GM23338 (cell line): ENCODE measurements at places on chromosomes 2 and 18. TPM values are rescaled to one million over a fixed set of nuclear protein-coding genes. Genes with fewer than 3 reads are reported as not detected.

DNA sequence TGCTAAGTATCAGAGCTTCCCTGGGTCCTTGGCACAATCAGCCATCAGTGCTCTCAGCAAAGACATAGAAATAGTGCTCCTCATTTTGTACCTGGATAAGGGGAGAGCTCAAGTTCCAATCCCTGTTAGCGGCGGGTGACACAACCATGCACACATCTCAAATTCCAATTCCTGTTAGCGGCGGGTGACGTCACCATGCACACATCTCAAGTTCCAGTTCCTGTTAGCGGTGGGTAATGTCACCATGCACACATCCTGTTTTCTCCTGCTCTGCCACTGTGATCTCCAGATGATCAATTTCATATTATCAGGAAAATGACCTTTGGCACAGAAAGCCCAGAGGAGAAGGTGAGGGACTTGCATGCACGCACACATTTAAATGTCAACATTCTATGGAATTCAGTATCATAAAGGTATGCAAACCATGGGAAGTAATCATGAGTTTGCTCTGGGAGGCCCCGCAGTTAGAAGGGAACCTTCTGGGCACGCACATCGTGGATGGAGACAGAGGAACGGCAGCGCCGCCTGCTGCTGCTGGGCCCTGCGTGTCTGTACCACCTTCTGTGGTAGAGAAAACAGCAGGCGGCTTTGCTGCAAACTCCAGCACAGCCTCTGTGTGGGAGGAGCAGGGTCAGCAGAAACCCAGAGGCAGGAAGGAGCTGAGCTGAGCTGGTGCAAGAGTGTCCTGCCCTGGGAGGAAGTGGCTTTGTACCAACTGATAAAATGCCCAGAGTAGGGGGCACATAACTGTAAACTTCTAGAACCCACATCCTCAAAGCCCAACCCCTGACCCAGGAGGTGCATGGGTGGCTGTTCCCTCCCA lies 77.8 kb downstream of the MBP start:
- H3K27me3 ChIP-seq, result no peaks in the 10 kb centered on the region
- DNase-seq, result peak; percentile 56
- peaks cover 13% of the 10 kb centered on the region; the same call in 1 of the 2 replicates for H3K4me1 ChIP-seq

- H3K4me3 ChIP-seq, result no peak overlapping the region
- H3K27me3 ChIP-seq, result no peaks in the 10 kb centered on the region
- peaks cover 16% of the 10 kb centered on the region for H3K4me1 ChIP-seq
- H3K36me3 ChIP-seq, result no peaks in the 10 kb centered on the region
These were observed 25.6 kb downstream of the ZNF407 start for GRCh38 chr18:74623047-74623816.

- no peaks in the 10 kb centered on the region for H3K4me1 ChIP-seq
- H3K36me3 ChIP-seq, result no peaks in the 10 kb centered on the region
- no peak overlapping the region for H3K27ac ChIP-seq
- no peaks in the 10 kb centered on the region for H3K27me3 ChIP-seq
These were observed 410.6 kb upstream of the FIGN start for GRCh38 chr2:164146441-164146840.

GRCh38 chr2:191670076-191670475 lies 7.9 kb upstream of the NABP1 start:
- no peak for DNase-seq
- no peaks in the 10 kb centered on the region for H3K4me1 ChIP-seq
- no peaks in the 10 kb centered on the region for H3K27me3 ChIP-seq
- H3K27ac ChIP-seq, result no peak overlapping the region

DNA sequence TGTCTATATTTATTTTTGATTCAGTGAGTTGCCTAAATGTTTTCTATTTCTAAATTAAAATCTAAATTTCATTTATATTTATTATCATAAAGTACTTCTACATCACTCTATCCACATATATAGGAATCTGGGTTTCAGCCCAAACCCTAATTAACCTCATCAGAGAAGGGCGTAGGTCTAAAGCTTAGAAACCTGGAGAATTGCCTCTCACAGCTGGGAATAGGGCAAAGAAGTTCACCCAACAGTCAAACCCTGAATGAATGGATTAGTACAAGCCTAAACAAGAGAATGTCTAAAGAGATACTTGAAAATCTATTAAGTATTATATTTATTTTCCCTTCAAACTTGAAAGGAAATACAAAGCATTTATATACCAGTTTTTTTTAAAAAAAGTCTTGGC lies 26.2 kb downstream of the TFPI start:
- H3K27me3 ChIP-seq, result no peaks in the 10 kb centered on the region
- H3K4me1 ChIP-seq, result peaks cover 10% of the 10 kb centered on the region; the same call in 1 of the 2 replicates
- no peak overlapping the region for H3K27ac ChIP-seq

- peaks cover 11% of the 10 kb centered on the region; the same call in 1 of the 2 replicates for H3K4me1 ChIP-seq
- DNase-seq, result no peak
- H3K4me3 ChIP-seq, result no peak overlapping the region
- H3K27ac ChIP-seq, result no peak overlapping the region
These were observed 222.8 kb upstream of the HS6ST1 start for GRCh38 chr2:128541448-128541847.

DNA sequence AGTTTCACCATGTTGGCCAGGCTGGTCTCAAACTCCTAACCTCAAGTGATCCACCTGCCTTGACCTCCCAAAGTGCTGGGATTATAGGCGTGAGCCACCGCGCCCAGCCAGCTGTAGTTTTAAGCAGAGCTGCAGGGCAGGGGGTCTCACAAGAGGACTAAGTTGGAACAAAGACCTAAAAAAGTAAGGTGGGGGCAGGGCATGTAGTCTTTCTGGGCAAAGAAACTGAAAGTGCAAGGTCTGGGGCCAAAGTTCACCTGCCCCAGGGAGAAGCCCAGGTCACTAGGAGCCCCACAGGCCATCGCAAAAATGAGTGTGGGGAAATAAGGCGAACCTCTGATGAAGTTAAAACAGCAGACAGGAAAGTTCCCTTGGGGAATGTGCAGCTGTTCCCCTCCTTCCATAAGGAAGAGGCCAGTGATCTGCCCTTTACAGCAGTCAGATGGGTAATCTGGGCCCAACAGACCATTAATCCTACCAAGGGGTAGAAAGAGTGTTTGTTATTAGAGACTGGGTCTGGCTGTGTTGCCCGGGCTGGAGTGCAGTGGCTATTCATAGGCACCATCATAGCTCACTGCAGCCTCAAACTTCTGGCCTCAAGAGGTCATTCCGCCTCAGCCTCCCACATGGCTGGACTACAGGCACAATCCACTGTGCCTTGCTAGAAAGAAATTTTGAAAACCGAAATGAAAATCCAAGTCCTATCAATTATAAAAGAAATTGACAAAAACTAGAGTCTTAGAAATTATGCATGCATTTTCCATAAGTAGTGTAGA lies 2.8 kb downstream of the SCLY start:
- DNase-seq, result no peak
- H3K36me3 ChIP-seq, result peaks cover 22% of the 10 kb centered on the region
- no peak overlapping the region for H3K4me3 ChIP-seq

DNA sequence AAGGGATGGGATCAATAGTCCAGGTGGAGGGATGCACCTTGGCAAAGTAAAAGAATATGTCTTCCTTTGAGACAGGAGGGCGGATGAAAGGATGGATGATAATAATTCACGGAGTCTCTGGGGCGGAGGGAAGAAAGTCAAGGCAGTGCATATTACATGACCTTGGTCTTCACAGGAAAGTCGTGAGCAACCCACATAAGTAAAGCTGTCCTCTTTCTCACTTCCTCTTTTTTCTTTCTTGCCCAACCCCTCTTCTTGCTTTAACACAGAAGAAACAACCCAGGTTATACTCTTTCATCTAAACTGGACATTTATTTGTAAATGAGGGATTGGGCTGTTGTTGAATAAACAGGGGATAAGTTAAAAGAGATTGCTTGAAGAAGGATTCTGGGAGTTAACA lies 168.7 kb upstream of the SKOR2 start:
- DNase-seq, result no peak
- peaks cover 8% of the 10 kb centered on the region; the same call in 1 of the 2 replicates for H3K4me1 ChIP-seq
- H3K27ac ChIP-seq, result no peak overlapping the region
- peaks cover 70% of the 10 kb centered on the region for H3K27me3 ChIP-seq

- H3K36me3 ChIP-seq, result no peaks in the 10 kb centered on the region
- no peaks in the 10 kb centered on the region for H3K27me3 ChIP-seq
- no peak for DNase-seq
- no peak overlapping the region for H3K27ac ChIP-seq
These were observed 71.4 kb downstream of the KCNF1 start for GRCh38 chr2:10982931-10983701.

- no peaks in the 10 kb centered on the region for H3K4me1 ChIP-seq
- H3K4me3 ChIP-seq, result no peak overlapping the region
- H3K36me3 ChIP-seq, result no peaks in the 10 kb centered on the region; the same call in 1 of the 2 replicates
- H3K27me3 ChIP-seq, result no peaks in the 10 kb centered on the region
- DNase-seq, result no peak
These were observed 81.0 kb downstream of the GPR39 start for GRCh38 chr2:132497591-132497990.

GRCh38 chr2:232505856-232506255 lies 14.3 kb upstream of the PRSS56 start:
- H3K27me3 ChIP-seq, result peaks cover 46% of the 10 kb centered on the region
- no peak for DNase-seq
- no peaks in the 10 kb centered on the region for H3K36me3 ChIP-seq
- no peak overlapping the region for H3K27ac ChIP-seq

DNA sequence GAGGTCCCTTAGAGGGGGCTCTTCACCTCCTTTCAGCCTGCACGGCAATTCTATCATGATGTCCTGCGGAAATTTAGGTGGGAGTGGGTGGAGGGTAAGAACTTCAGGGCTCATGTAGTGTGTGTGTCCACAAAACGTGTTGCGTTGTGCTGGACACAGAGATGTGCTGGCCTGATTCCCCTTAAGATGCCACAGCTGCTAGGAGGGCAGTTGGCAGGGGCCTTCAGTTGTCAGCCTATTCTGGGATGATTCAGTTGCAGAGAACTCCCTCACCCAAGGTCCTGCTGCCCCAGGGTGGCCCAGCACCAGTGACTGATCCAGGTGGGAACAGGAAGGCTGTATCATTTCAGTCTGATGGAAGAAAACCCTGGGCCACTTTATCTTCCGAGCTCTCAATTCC lies 1.0 kb upstream of the HJURP start:
- peak overlapping the region; percentile 90 for H3K4me3 ChIP-seq
- no peaks in the 10 kb centered on the region for H3K27me3 ChIP-seq
- H3K4me1 ChIP-seq, result peaks cover 21% of the 10 kb centered on the region

GRCh38 chr2:132665401-132666140 lies 4.4 kb downstream of the LYPD1 start:
- peaks cover 16% of the 10 kb centered on the region for H3K4me1 ChIP-seq
- H3K27ac ChIP-seq, result no peak overlapping the region
- H3K4me3 ChIP-seq, result no peak overlapping the region
- H3K27me3 ChIP-seq, result peaks cover 48% of the 10 kb centered on the region

DNA sequence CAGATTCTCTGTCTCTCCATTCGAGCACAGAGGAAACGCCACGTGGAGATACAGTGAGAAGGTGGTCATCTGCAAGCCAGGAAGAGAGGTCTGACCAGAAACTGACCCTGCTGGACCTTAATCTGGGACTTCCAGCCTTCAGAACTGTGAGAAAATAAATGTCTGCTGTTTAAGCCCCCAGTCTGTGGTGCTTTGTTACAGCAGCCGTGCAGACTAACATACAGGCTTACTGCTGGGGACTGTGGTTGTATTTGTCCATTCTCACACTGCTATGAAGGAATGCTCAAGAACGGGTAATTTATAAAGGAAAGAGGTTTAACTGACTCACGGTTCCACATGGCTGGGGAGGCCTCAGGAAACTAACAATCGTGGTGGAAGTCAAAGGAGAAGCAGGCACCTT lies 432.7 kb downstream of the IRS1 start:
- H3K27ac ChIP-seq, result no peak overlapping the region
- H3K27me3 ChIP-seq, result no peaks in the 10 kb centered on the region
- H3K4me3 ChIP-seq, result no peak overlapping the region
- no peak for DNase-seq

DNA sequence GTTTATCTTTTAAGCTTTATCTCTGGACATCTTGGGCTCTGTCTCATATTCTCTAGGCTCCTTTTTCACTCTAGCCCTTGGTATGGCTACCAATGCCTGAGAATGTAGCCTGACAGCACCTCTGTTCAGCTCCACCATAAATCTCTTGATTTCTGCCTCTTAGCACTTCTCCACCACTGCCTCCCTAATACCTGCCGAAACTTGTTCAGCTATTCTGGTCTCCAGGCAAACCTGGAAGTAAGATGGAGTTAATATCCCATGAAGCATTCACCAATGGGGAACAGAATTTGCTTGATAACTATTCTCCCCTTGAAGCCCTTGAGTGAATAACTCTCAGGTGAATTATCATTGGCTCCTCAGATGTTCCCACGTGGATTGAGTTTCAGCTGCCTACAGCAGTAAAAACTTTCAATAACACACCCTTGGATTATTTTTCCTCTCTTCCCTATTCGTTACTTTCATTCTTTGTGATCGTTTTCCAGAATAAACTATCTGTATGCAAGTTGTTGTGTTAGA lies 145.6 kb downstream of the EVA1A start:
- H3K36me3 ChIP-seq, result no peaks in the 10 kb centered on the region
- no peaks in the 10 kb centered on the region for H3K27me3 ChIP-seq
- no peak for DNase-seq
- H3K4me3 ChIP-seq, result no peak overlapping the region
- peaks cover 7% of the 10 kb centered on the region; the same call in 1 of the 2 replicates for H3K4me1 ChIP-seq

DNA sequence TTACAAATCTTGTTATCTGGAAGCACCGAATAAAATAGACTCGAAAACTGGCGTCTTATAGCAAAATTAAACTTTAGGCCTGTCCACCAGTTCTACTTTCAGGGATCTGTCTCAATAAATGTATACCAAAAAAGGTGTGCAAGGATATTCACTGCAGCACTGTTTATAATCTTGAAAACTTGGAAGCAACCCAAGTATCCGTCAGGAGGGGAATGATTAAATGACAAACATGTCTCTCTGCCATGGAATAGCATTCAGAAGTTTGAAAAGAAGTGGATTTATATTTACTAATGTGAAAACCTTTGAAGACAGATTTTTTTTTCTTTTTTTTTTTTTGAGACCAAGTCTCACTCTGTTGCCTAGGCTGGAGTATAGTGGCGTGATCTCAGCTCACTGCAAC lies 32.3 kb upstream of the SATB2 start:
- no peaks in the 10 kb centered on the region for H3K36me3 ChIP-seq
- H3K4me1 ChIP-seq, result no peaks in the 10 kb centered on the region
- no peak overlapping the region for H3K27ac ChIP-seq
- no peak for DNase-seq
- H3K4me3 ChIP-seq, result no peak overlapping the region
- H3K27me3 ChIP-seq, result no peaks in the 10 kb centered on the region

DNA sequence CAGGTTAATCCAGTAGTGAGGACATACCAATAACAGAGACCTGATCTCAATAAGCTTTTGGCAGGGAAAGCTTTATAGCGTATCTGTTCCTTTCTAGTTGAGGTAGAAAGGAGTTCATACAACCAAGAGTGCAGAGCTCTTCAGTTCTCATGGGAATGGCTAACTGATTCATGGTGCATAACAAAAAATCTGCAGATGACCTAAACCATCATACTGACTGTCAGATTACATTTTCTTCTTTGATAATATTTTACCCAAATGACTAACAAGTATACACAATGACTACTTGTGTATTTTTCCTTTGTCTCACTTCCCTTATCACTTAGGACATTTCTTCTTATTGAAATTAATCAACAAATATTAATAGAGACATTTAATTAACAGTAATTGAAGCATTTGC lies 140.0 kb upstream of the SERTAD2 start:
- DNase-seq, result no peak
- H3K4me1 ChIP-seq, result peaks cover 9% of the 10 kb centered on the region; the same call in 1 of the 2 replicates
- H3K27ac ChIP-seq, result no peak overlapping the region
- no peaks in the 10 kb centered on the region for H3K27me3 ChIP-seq

The IL18RAP gene
- not detected in 2 replicates for total RNA-seq

The TCF4 gene
- 89.2 and 91.2 TPM in 2 replicates for total RNA-seq

The TSPYL6 gene
- not detected in 2 replicates for total RNA-seq

The IL36G gene
- 0.70 TPM in 1 of 2 replicates, not detected in the other for total RNA-seq

The ABCG5 gene
- total RNA-seq, result not detected in 2 replicates

The KCMF1 gene
- 120 and 129 TPM in 2 replicates for total RNA-seq

The SNTG2 gene
- total RNA-seq, result 56.0 and 60.4 TPM in 2 replicates

The NPAS2 gene
- 0.56 and 0.58 TPM in 2 replicates for total RNA-seq

The HAAO gene
- 0.97 and 2.6 TPM in 2 replicates for total RNA-seq

The CFAP221 gene
- 0.23 and 0.42 TPM in 2 replicates for total RNA-seq

The KCNG3 gene
- total RNA-seq, result 33.8 and 36.2 TPM in 2 replicates

The PSMA8 gene
- total RNA-seq, result not detected in 2 replicates
